ENCODE measurements at places on chromosomes 13 and 19.

DNA sequence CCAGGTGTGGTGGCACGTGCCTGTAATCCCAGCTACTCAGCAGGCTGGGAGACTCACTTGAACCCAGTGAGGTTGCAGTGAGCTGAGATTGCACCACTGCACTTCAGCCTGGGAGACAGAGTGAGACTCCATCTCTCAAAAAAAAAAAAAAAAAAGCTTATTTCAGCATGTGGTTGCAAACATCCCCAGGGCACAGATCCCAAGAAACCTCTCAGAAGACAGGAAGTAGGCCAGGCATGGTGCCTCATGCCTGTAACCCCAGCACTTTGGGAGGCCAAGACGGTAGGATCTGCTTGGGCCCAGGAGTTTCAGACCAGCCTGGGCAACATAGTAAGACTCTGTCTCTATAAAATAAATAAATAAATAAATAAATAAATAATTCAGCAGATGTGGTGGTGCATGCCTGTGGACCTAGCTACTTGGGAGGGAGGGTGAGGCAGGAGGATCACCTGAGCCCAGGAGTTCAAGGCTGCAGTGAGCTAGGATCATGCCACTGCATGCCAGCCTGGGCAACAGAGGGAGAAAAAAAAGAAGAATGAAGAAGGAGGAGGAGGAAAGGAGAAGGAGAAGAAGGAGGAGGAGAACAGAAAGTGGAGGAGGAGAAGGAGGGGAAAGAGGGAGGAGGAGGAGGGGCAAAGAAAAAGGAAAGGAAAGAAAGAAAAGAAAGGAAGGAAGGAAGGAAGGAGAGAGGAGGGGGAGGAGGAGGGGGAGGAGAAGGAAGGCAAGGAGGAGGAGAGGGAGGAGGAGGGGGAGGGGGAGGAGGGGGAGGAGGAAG, 4.3 kb upstream of the LRRC8E start:
- peak; percentile 45 for DNase-seq

GRCh38 chr19:44634785-44635184, 8.9 kb upstream of the PVR start:
- no peak for DNase-seq

GRCh38 chr13:52010890-52011631, at the start of gene ATP7B:
ATP7B (minus strand) TSS chr13:52011450; CDS start chr13:52011337, 113 bp downstream.
- no peak for DNase-seq

- DNase-seq: peak; percentile 25
Observed at GRCh38 chr13:28220166-28220565, 81.8 kb downstream of the PAN3 start.

GRCh38 chr13:25069911-25070310, 26.0 kb upstream of the PABPC3 start:
- DNase-seq: no peak
